ENCODE measurements at places on chromosomes 3 and 15. TPM values are rescaled to one million over a fixed set of nuclear protein-coding genes. Genes with fewer than 3 reads are reported as not detected.

GRCh38 chr3:31252216-31253185, 280.2 kb upstream of the STT3B start:
- no peak for DNase-seq

- DNase-seq, result peak; percentile 50
These were observed 15.8 kb downstream of the ST3GAL6 start for GRCh38 chr3:98778852-98779413.

- no peak for DNase-seq
These were observed 307.6 kb downstream of the GAP43 start for GRCh38 chr3:115930922-115931321.

Gene CHST14
- total RNA-seq, result 12.4 TPM

DNA sequence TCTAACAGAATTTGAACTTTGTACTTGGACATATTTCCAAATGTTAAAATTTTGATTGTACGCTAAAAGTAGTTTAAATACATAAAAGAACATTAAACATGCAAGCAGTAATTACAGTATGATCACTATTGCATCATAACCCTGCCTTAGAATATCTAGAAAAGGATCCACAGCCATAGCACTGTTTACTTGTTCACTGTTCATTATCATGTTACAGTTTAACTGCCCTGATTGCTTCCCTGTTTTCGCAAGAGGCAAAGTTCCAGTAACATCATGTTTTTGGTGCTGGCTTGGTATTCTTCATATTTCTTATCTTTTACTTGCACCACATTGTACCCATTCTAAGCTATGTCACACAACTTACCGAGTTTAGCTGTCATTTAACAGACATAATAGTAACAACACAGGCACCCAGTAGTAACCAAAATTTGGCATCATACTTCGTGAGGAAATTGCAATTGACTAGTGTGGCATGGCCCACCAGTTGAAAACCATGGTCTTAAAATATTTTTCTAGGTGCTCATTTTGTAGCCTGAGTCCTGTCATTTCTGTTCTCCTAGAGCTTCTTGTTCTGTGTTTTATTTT, 13.3 kb upstream of the TMEM87A start:
- DNase-seq, result no peak

DNA sequence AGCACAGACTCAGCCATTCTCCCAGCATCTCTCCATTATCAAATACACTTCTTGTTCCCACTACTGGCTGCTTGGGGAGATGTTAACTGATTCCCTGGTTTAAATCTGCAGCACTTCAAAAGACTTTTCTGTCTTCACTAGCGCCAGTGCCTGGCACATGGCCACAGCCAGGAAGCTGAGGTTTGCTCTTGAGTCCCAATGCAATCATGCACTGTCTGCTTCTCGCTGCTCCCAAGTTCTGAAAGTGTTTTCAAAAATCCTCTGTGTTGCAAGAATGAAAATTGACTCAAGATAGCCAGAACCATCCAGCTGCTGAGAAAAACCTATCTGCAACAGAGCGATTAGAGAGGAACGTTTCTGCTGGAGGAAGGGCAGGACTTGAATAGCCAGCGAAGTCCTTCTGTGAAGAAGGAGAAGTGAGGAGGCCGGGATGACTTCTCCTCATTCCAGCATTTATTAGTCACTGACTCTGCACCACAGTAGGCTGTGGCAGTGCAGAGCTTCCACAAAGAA, 358.4 kb upstream of the NR2F2 start:
- peak; percentile 26 for DNase-seq

Gene CCDC13
- 0.59 TPM for total RNA-seq

GRCh38 chr3:161026612-161027510, 78.3 kb downstream of the B3GALNT1 start:
- no peak for DNase-seq

DNA sequence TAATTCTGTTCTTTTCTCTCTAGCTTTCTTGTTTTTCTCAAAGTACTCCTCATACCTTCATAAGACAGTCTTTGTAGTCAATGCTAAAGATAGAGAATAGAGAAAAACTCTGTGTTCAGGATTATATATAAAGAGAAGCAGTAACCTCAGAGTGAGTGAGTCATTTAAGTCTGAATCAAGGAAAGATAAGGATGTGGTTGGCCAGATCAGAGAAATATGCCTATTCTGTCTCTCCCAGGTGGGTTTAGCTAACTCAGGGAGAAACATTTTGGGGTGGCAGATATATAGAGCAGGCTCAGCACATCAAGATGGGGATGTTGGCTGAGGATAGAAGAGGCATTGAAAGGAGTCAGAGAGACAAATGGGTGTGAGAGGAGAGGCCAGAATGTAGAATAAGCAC, 31.4 kb downstream of the GTF2E1 start:
- no peak for DNase-seq

DNA sequence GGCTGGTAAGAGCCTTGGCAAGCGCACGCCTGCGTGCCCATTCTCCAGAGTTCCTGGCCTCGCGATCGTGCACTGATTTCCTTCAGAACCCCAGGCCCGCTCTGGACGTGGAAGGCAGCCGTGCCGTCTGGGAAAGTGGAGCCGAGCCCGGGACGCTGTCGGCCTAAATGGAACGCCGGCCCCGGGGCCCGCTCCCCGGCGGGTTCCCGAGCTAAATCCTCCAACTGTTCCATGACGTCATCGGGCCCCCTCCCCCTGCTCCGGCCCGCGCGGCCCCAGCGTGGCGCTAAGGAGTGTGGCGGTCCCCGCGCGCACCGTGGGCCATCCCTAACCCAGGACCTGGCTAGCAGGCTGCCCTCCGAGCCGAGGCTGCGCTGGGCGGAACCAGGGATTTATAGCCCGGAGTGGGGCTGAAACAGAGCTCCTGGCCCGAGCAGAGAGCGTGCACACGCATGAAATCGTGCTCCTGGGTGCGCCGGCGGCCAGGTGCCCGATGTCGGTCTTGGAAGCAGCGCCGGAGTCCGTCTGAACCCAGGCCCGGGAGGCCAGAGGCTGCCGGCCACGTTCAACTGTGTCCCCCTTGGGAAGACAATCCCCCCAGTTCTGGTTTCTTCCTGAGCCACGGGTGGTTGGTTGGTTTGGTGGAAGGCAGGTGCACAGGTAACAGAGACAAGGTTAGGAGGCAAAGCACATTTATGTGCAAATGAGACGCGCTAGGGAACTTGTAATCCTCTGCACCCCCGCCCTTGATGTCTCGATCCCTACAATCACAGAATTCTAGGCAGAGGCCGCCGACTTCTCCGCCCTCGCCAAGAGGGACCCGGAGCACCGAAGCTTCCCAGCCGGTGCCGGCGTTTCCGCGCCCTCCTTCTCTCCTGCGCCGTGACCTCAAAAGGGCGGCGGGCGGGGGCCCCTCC, 84.9 kb upstream of the ETV5 start:
- DNase-seq, result no peak

Gene CCR9
- total RNA-seq, result not detected

- DNase-seq, result peak; percentile 27
These were observed 13.7 kb upstream of the PARP6 start for GRCh38 chr15:72285927-72286516.

Gene LRRC31
- total RNA-seq, result not detected

DNA sequence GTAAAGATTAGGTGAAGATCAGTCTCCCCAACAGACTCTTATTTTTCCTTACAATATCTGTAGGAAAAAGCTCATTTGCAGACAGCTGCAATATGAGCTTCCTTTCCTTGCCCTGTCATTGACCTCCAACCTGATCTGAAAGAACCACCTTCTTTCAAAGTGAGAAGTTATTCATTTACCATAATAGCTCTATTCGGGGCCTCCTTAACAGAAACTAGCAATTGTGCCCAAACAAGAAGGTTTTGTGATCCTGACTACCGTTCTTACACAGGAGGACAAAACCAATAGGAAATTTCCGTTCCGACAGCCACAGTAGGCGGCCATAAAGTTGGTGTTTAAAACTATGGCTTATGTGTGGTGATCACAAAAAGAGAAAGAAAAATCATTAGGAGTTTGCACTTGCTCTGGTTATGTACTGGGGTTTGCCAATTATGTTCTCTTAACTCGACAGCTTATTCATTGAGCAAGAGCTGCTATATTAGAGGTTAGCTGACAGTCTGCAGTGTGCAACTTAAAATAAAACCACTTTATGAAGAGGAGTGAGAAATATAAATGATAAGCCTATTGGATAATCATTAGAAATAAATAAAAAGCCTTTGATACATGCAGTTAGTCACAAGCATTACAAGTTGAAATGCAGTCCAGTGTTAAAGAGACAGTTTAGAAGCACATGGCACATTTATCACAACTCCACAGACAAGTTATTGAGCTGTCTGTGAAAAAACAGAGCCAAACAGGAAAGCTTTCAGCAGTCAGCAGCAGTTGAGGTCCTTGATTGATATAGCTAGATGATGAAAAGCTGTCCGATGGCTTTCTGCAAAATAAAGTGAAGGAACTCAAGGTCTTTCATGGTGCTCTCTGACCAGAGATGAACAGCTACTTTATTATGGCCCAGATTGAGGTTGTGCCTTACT, 199.8 kb downstream of the WDR72 start:
- DNase-seq, result no peak

- DNase-seq, result no peak
These were observed 8.8 kb downstream of the SLC51A start for GRCh38 chr3:196225086-196225485.

Gene MST1R
- total RNA-seq, result 1.1 TPM

GRCh38 chr3:120438665-120439370, 12.0 kb downstream of the FSTL1 start:
- DNase-seq, result no peak

- DNase-seq, result no peak
These were observed 32.2 kb upstream of the B3GNT5 start for GRCh38 chr3:183220828-183221227.

GRCh38 chr15:88284318-88284998, 27.9 kb upstream of the NTRK3 start:
- no peak for DNase-seq

DNA sequence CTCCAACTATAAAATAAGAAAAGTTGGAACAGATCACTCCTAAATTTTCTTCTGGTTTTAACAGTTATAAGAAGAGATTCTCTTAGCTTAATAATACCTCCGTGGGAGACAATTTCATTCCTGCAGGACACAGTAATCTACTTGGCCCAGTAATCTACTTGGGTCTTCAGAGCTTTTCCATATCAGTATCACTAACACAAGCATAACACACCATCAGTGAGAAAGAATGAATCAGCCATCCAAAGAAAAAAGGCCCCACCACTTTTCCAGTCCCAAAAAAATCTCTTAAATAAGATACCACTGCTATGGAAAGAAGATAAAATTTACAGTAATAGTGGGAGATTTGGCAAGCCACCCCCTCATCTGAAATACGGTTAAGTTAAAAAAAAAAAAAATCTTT, 20.2 kb downstream of the SIN3A start:
- DNase-seq, result no peak

Gene CYP11A1
- total RNA-seq, result 0.30 TPM

- no peak for DNase-seq
These were observed 33.2 kb downstream of the RAB27A start for GRCh38 chr15:55256281-55257011.

GRCh38 chr3:169886671-169887070, 16.9 kb upstream of the LRRC31 start:
- peak; percentile 92 for DNase-seq

DNA sequence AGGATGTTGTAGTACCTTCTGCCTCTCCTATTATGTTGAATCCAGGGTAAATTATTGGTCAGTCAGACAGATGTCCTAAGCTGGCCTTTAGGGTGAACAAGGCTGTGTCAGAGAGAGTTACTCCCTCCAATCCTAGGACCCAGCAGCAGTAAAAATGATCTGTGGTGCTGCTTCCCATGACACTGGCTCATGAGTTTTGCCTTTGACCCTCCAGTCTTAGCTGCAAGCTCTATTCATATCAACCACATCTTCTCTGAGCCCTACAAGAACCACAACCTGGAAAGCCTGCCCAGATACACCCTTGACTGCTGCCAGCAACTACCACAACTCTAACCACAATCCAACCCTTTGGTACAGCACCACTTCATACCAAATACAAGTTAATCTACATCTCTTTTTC, 27.2 kb upstream of the PHLDB2 start:
- DNase-seq, result no peak

DNA sequence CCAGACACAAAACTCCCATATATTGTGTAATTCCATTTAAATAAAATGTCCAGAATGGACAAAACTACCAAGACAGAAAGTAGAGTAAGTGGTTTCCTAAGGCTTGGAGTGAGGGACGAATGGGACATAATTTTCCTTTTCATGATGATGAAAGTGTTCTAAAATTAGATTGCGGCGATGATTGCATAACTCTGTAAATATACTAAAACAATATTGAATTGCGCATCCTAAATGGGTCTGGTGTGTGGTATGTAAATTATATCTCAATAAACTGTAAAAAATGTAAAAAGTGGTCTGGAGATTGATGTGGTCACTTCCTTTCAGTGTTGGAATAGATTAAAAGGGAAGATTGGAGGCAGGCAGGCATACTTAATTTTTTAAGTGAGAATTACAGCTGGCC, 105.9 kb upstream of the KCNAB1 start:
- DNase-seq, result no peak

Gene TNFSF10
- total RNA-seq, result not detected

Gene MYZAP
- total RNA-seq, result 0.69 TPM

Gene SPESP1
- total RNA-seq, result not detected

DNA sequence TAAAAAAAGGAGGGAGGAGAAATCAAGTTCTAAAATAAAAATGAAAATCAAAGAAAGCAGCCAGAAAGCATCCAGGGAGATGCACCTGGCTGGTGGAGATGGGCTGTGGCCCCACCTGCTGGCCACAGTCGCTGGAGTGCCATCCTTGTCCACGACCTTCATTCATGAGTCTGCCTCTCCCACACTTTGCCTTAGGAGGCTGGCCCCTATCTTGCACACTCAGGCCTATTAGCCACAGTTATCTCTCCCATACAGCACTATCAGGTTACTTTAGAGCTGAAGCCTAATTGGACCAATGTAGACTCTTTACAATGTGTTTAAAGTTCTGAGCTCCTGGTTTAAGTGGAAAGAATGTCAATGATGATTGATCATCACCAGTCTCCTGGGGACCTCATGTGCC, 392.0 kb upstream of the RORA start:
- peak; percentile 19 for DNase-seq

Gene AAGAB
- total RNA-seq, result 63.7 TPM

- DNase-seq, result no peak
These were observed 4.4 kb downstream of the TNK2 start for GRCh38 chr3:195903950-195904290.

DNA sequence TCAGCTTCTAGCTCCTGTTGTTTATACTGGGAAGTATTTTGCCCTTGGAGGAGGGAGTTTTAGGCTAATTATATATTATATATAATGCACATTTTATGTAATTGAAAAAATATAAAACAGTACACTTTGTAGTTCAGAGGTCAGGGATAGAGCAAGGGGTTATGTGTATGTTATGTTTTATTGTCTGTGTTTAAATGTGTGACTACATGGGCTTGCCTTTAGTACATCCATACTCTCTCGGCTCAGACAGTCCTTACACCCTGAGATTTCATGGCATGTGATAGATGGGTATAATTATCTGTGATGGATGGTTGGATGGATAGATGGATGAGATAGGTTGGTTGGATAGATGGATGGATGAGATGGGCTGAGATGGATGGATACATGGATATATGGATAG, 17.4 kb upstream of the ST3GAL6 start:
- DNase-seq, result no peak
